Stimulated activated CD8-positive, alpha-beta memory T cell treated with anti-CD3 and anti-CD28 coated beads, Interleukin-7, amount 100 ng/mL, for 1 hour (primary cell): ENCODE measurements at places on chromosomes 16 and 17.

DNA sequence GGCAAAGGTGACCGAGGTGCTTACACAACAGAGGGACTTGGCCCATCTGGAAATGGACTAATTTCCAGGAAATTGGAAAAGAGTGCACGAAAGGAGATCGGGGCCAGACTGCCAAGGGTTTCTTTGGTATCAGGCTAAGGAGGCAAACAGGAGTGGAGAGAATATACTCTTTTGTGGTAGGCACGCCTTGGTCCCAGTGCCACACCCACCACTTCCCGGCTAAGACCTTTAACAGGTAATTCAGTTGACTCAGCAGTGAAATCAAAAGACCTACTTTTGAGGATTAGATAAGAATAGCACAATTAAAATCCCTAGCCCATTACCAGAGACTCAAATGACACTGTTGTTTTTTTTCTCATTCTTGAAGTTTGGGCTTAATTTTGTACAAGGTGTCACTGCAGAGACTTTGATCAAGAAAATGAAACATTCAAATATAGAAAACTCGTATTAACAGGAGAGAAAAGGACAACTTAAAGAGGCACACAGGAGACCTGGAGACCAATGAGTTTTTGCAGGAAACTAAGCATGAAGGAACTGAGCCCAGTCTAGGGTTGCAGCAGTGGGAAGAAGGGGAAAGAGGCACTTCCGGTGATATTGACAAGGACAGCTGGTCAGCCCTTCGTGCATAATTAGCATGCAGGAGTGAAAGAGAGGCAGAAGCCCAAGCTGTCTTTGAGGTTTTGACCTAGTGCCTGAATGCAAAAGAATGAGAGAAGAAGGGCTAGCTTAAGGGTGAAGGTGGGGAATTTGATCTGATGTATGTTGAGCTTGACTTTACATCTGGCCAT lies 265.5 kb upstream of the CCL2 start:
- DNase-seq: no peak

DNA sequence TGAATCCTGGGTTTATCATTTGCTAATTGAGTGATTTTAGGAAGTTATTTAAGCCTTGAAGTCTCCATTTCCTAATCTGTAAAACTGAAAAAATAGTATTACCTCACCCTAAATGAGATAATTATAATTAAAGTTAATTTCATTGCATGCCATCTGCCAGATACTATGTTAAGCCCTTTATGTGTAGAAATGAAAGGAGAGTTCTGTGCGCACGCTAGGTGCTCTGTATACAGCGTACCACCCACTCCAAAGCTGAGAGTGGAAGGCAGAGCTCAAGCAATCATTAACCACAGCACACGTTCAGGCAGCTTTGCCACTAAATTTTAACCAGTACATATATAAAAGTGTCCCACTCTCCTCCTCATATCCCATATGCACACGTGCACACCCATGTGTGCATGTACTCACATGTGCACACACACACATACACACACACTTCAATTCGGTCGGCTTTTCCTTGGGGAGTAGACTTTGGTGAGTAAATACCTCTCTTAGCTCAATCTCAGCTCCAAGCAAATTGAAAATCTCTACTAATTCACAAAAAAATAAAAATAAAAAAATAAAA lies 204.8 kb downstream of the GRIN2A start:
- no peak for DNase-seq

DNA sequence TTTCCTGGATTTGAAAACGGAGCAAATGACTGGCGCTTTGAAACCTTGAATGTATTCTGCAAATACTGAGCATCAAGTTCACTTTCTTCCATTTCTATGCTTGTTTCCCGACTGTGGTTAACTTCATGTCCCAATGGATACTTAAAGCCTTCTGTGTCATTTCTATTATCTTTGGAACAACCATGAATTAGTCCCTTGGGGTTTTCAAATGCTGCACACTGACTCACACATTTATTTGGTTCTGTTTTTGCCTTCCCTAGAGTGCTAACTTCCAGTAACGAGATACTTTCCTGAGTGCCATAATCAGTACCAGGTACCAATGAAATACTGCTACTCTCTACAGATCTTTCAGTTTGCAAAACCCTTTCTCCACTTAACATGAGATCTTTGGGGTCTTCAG lies 32.3 kb downstream of the BRCA1 start:
- DNase-seq: no peak

DNA sequence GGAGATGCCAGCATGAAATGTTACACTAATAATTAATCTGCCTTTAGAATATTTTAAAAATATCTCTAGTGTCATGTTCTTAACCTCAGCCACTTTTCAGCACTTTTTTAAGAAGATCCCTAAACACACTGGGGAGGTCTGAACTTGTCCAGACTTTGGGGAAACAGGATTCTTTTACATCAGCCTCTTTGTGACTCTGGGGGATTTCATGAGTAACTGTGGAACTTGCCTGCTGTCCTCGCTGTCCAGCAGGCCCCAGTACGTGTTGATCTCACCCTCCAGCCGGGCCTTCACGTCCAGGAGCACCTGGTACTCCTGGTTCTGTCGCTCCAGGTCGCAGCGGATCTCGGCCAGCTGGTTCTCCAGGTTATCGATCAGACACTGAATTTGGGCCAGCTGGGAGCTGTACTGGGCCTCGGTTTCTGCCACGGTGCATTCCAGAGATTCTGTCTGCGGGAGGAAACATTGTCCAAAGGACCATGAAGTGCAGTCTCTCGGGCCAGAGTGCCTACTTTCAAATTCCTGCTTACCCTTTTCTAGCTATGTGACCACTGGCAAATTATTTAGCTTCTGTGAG lies 5.5 kb downstream of the KRT40 start:
- no peak for DNase-seq

DNA sequence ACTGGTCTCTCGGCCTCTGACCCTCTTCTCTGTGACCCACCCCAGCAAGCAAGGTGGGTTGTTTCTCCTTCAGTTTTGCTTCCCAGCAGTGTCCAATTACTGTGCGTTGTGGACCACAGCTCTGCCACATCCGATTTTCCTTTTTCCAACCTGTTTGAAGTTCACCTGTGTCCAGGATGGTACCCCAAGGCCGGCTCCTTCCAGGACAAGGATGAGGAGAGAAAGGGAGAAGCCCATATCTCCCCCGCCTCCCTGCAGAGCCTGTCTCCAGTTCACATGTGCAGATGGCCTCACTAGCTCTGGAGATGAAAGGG lies 13.5 kb downstream of the NMRAL1 start:
- DNase-seq: no peak

- DNase-seq: peak; percentile 51
Measured at GRCh38 chr17:77465358-77466041, 324.7 kb downstream of the SEC14L1 start.

DNA sequence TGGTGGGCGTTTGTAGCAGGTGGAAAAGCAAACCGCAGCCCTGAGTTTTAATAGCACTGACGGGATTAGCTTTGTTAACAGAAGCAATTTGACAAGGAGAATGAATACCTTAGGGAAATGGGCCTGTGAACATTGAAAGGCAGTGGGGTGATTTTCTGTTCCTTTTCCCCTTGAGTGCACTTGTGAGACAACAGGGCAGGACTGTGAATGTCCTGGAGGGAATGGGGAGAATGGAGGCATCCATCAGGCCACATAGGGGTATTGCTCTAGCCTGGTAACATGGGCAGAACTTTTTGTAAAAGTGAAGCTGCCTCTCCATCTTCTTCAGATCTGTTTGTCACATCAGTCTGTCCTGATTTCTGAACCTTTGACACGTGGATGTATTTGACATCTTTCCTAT lies 26.2 kb downstream of the USP43 start:
- DNase-seq: no peak

DNA sequence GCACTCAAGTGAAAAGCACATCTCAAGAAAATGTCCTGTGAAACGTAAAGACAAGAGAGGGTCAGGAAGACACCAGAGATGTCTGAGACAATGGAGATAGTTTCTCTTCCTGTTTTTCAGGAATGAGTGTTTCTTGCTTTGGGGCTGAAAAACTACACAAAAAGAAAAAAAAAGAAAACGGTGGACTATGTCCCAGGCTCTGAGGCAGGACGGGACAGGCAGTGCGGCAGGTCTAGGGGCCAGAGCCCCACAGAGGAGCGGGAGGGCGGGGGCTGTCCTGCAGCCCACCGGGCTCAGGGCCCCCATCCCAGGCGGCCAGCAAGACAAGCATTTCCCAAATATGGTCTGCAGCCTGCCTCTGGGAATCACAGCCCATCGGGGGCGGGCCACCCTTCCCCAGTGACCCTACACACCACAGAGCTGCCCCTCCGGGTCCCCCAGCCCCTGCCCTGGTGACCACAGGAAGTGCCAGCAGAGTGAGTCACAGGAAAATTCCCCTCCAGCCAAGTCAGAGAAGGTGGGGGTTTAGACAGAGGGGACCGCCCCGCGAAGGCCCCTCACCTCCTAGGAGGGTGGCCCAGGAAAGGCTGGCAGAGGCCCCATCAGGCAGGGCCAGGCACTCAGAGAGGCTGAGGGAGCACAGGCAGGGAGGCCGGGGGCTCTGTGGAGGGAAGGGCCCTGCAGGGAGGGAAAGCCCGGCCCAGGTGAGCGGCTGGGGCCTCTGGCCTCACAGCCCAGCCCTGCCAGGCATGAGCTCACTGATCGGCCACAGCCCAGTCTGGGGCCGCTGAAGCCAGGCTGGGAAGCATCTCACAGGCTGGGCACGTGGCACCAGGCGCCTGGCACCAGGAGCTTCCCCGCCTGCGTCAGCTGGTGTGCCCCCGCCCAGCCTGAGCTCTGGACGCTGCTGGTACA lies 6.3 kb downstream of the BCAR1 start:
- no peak for DNase-seq

DNA sequence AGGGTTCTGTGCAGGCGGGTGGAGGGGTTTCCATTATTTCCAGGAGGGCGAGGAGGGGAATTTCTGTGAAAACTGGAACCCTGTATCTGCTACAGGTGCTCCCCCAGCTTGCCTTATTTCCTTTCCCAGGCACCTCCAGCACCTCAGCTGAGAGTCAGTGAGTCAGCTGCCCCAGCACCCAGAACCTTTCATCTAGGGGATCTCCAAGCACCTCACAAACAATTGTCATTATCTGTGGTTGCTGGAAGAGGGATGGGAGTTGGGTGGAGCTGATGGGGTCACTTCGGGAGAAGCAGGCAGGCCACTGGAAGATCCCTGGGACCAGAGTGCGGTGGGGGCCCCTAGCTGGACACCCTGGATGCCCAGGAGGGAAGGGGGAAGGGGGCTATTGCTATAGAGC lies 10.0 kb upstream of the CLUH start:
- no peak for DNase-seq
